ENCODE measurements at places on chromosomes 1 and 21.
A peak's percentile ranks its signal among the peaks of the same experiment; 100 is the strongest.

DNA sequence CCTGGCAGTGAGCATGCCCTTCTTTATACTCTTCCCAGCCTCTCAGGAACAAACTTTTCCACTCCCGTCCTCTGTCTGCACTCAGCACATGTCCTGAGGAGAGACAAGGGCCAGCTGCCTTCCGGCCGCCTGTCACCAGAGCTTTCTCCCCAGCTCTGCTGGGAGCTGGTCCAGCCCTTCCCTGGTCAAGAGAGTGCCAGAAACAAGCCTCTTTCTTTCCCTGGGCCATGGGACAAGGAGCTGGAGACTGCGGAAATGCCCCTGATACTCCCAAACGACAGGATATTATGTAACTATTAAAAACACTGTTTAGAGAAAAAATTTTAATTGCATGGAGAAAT, 10.4 kb downstream of the LAMB3 start:
- peak; percentile 98 for DNase-seq

GRCh38 chr1:162276493-162276892, 100.2 kb downstream of the SPATA46 start:
- DNase-seq, result peak; percentile 64

DNA sequence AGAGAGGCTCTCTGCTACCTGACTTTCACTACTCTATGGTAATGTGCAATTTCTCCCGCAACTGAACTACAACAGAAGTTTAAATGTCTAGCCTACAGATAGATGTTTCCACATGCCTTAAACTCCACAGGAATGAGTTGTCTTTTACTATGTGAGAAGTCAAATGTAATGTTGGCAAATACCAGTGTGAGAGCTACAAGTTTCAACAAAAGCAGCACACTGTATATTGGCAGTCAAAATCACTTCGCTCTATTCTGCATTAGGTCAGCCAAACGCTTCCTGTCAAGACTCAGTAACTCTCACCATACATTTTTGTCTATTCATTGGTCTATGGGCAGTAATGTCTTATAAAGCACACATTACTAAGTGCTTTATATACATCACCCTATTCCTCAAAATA, 41.9 kb downstream of the LUZP1 start:
- no peak for DNase-seq

DNA sequence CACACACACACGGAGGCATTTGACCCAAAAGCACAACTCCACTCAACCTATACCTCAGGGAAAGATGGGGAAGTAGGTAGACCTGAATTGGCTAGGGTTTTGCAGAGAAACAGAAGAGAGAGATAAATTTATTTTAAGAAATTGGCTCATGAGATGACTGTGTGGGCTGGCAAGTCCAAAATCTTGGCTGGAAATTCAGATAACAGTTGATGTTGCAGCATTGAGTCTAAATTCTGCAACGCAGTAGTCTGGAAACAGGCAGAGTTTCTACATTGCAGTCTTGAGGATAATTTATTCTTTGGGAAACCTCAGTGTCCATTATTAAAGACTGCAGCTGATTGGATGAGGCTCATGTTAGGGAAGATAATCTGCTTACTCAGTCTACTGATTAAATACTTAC, 4.3 kb upstream of the LCE2B start:
- no peak for DNase-seq
